Aortic smooth muscle cell (primary cell): ENCODE measurements at places on chromosomes 13 and 19. TPM values are rescaled to one million over a fixed set of nuclear protein-coding genes. Genes with fewer than 3 reads are reported as not detected.

The CGB7 gene
- total RNA-seq = not detected in 2 replicates

The ZNF610 gene
- total RNA-seq = 1.8 and 2.4 TPM in 2 replicates

The EDDM13 gene
- total RNA-seq = not detected in 2 replicates

The AMER2 gene
- not detected in 2 replicates for total RNA-seq

The ZNF709 gene
- total RNA-seq = 2.5 and 2.6 TPM in 2 replicates

The MAP4K1 gene
- total RNA-seq = 0.31 TPM in 1 of 2 replicates, not detected in the other

The DEDD2 gene
- total RNA-seq = 11.2 and 15.5 TPM in 2 replicates

The HCST gene
- total RNA-seq = 0.79 and 1.2 TPM in 2 replicates

The KLK10 gene
- not detected in 2 replicates for total RNA-seq

The OR7A5 gene
- total RNA-seq = not detected in 2 replicates

The FCGBP gene
- 0.13 and 0.19 TPM in 2 replicates for total RNA-seq

The ZSCAN18 gene
- total RNA-seq = 27.9 and 37.5 TPM in 2 replicates

The ELSPBP1 gene
- not detected in 2 replicates for total RNA-seq

The KLK8 gene
- total RNA-seq = not detected in 2 replicates

The CALR gene
- 2,036 and 2,214 TPM in 2 replicates for total RNA-seq

The CPAMD8 gene
- 0.26 and 0.31 TPM in 2 replicates for total RNA-seq

The HIPK4 gene
- 0.06 and 0.13 TPM in 2 replicates for total RNA-seq

The MEDAG gene
- 76.6 and 183 TPM in 2 replicates for total RNA-seq

The CATSPERD gene
- not detected in 2 replicates for total RNA-seq

The OVOL3 gene
- total RNA-seq = not detected in 2 replicates

The ZNF227 gene
- total RNA-seq = 22.5 and 24.3 TPM in 2 replicates

The ARRDC5 gene
- total RNA-seq = not detected in 2 replicates

The FUT1 gene
- 0.25 and 0.26 TPM in 2 replicates for total RNA-seq

The KCNN4 gene
- total RNA-seq = 10.4 and 12.2 TPM in 2 replicates

The SMIM24 gene
- not detected in 2 replicates for total RNA-seq

The SLC10A2 gene
- total RNA-seq = not detected in 2 replicates

The IGFL1 gene
- not detected in 2 replicates for total RNA-seq

The SCEL gene
- total RNA-seq = under 0.01 TPM in 1 of 2 replicates, not detected in the other

The CGB8 gene
- total RNA-seq = not detected in 2 replicates

The TMPRSS9 gene
- total RNA-seq = not detected in 2 replicates

The ZIC5 gene
- total RNA-seq = not detected in 2 replicates

The DAND5 gene
- 0.12 and 0.13 TPM in 2 replicates for total RNA-seq

The ACP4 gene
- total RNA-seq = not detected in 2 replicates

The DKKL1 gene
- not detected in 2 replicates for total RNA-seq

The RUBCNL gene
- under 0.01 and 0.31 TPM in 2 replicates for total RNA-seq

The ACTMAP gene
- 0.53 and 0.56 TPM in 2 replicates for total RNA-seq

The PTH2 gene
- total RNA-seq = not detected in 2 replicates

The PNMA8A gene
- total RNA-seq = 1.2 and 4.8 TPM in 2 replicates

The C13orf42 gene
- total RNA-seq = not detected in 2 replicates

The CEACAM18 gene
- total RNA-seq = not detected in 2 replicates

The FCAR gene
- not detected in 2 replicates for total RNA-seq

The ZNF723 gene
- total RNA-seq = not detected in 2 replicates
